HEK293T (cell line): ENCODE measurements at places on chromosomes 3 and 15.

- DNase-seq: no peak
These were observed 242.4 kb downstream of the CD47 start for GRCh38 chr3:107848351-107848915.

GRCh38 chr3:170179432-170179831, 2.1 kb downstream of the PHC3 start:
- no peak for DNase-seq

DNA sequence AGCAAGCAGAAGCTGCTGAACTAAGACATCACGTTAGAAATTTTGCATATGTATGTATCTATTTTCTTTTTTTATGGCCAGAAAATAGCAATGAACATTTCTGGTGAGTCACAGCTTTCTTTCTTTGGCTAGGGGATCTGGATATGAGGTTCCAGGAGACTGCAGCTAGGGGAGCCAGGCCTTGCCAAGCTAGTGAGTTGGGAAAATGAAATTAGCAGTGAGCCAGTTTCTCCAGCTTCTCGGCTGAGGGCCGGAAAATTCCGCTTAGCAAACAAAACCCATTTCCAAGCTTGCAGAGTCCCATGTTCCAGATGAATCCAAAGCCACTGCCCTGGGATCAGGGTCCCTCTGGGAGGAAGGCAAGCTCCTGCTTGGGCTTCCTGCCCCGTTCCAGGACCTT, 137.6 kb downstream of the SRGAP3 start:
- DNase-seq: no peak

DNA sequence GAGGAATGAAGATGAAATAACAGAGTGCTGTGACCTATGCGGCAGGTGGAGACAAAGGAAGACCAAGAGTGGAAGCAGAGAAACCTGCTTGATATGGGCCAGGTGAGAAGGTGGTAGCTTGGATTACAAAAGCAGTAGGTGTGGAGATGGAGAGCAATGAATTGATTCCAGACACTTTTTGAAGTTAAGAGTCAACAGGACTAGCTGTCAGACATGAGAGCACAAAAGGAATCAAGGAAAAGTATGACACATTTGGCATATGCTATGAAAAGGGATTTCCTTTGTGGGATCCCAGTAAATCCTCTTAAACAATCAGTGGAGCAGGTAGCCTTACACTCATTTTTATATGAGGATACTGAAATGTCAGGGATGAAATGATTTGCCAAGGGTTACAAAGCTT, 160.5 kb downstream of the GREM1 start:
- no peak for DNase-seq

GRCh38 chr15:83653288-83653638, 660 bp upstream of the ADAMTSL3 start:
- DNase-seq: no peak

DNA sequence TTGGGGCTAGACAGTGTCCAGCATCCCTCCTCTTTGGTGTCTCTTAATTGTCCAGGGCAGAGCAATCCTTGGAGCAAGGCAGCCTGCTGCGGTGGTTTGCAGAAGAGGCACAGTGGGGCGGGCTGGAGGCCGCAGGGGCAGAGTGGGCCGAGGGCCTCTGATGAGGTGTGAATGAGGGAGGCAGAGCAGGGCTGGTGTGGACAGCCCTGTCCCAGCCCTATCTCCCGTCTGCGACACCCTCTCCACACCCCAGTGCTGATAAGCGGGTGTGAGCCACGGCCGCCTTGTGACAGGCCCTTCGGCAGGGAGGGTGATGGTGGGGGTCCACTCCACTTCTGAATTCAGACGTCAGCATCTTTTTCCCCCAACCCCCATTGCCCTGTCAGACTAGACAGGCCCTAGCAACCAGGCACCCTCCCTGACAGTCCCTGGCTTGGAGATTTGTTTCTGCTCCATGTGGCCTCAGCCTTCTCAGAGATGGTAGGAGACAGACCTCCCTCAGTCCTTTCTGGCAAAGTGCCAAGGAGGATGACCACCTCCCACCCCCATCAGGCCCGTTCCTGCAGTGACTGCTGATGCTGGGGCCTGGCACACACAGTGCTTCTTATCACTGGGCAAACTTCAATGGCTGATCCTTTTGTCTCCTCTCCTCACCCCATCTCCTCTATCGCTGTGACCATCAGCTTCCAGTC, 37.3 kb downstream of the EXOG start:
- DNase-seq: no peak

- DNase-seq: no peak
These were observed 404.1 kb downstream of the EPHB1 start for GRCh38 chr3:135199137-135199536.

DNA sequence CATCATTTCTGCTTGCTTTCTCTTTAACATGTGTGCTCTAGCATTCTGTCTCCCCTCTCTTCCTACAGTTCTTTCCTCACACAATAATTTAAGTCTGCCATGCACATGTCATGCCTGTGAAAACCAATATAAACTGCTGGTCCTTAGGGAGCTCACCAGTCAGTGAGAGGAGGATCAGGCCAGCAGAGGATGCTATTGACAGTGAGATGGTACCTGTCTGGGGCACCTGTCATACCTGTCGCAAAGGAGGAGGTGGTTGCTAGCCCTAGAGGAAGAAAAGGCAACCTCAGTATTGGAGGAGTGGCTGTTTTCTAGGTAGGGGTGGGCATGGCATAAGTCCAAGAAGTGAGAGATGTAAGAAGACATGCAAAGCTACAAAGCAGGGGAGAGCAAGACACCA, 194.6 kb downstream of the GABRG3 start:
- DNase-seq: no peak

GRCh38 chr15:97960364-97961066, at the start of gene ARRDC4:
Gene ARRDC4 (plus strand): TSS chr15:97960703. CDS start chr15:97960862, 159 bp downstream.
- peak; percentile 95 for DNase-seq

DNA sequence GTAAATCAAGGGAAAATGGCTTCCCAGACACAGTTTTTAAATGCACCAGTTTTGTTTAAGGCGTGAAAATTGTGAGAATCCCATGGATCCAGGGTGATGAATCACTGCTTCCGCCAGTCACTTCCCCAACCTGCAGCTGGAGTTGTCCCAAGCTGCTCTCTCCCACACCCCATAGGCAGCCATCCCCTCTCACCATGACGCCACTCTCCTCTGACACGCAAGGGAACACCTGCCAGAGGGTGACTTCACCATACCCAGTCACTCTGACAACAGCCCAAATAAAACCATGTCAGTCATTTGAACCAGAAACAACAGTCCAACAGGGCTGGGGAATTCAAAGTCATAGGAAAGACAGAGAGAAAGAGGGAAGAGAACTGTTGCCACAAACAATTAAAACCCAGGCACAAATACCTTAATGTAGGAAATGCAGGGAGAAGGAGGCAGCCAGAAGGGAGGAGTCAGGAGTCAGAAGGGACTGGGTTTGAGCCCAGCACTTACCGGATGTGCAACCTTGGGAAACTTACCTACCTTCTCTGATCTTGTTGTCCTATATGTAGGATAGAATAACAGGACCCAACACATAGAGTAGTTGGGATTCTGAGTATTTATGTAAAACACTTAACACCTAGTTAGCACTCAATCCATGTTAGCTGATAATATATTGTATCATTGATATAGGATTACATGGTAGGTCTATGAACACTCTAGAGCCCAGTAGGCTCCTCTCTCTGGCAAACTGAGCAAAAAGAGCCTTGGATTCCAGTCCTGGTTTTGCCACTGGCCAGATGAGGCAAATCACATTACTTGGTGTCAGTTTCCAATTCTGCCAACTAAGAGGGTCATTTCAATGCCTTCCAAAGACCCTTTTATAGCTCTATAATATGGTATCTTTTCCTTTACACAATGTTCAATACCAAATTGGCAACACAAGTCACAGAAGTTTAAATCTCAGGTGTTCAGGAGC, 326.3 kb upstream of the ICE2 start:
- no peak for DNase-seq

- no peak for DNase-seq
These were observed 44.9 kb upstream of the MANF start for GRCh38 chr3:51340013-51340829.

DNA sequence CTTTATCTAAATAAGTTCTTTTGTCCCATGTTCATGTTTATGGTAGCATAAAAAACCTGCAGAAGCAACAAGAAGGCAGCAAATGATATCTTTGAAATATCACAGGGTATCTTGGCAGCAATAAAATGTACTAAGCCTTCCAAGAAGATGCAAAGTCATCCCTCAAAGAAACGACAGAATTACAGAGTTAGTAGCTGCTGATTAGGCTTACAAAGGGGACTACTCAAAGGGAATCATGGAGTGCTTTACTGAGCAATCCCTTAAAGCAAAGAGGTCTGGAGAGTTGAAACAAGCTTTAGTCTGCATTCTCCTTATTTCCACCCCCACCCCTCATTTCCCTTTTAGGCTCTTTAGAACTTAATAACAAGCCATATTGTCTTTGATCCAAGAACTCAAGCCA, 935.0 kb downstream of the SQOR start:
- no peak for DNase-seq

GRCh38 chr15:40047415-40048210, 8.6 kb upstream of the SRP14 start:
- DNase-seq: no peak

- no peak for DNase-seq
These were observed 12.0 kb upstream of the ACAD9 start for GRCh38 chr3:128867200-128868125.

- DNase-seq: no peak
These were observed 133.0 kb upstream of the NR2E3 start for GRCh38 chr15:71677352-71677751.
